ENCODE measurements at places on chromosomes 13 and 19.

- no peak overlapping the region for H3K27ac ChIP-seq
- DNase-seq: no peak
- H3K27me3 ChIP-seq: no peaks in the 10 kb centered on the region
These were observed 26.4 kb downstream of the C13orf46 start for GRCh38 chr13:113947311-113948033.

GRCh38 chr13:111346101-111346680 lies 25.7 kb downstream of the TEX29 start:
- no peak overlapping the region for H3K4me3 ChIP-seq
- no peak for DNase-seq
- H3K4me1 ChIP-seq: no peaks in the 10 kb centered on the region
- no peak overlapping the region for H3K27ac ChIP-seq

- peak; percentile 70 for DNase-seq
- H3K4me3 ChIP-seq: peak overlapping the region; percentile 58
- H3K36me3 ChIP-seq: peaks cover 4% of the 10 kb centered on the region
These were observed 6.3 kb upstream of the LRFN3 start for GRCh38 chr19:35929876-35930275.

GRCh38 chr13:97743938-97744337 lies 209.5 kb upstream of the IPO5 start:
- H3K36me3 ChIP-seq: no peaks in the 10 kb centered on the region
- no peak overlapping the region for H3K4me3 ChIP-seq
- no peaks in the 10 kb centered on the region for H3K4me1 ChIP-seq
- no peak overlapping the region for H3K27ac ChIP-seq
- peak; percentile 6 for DNase-seq
- H3K27me3 ChIP-seq: no peaks in the 10 kb centered on the region

DNA sequence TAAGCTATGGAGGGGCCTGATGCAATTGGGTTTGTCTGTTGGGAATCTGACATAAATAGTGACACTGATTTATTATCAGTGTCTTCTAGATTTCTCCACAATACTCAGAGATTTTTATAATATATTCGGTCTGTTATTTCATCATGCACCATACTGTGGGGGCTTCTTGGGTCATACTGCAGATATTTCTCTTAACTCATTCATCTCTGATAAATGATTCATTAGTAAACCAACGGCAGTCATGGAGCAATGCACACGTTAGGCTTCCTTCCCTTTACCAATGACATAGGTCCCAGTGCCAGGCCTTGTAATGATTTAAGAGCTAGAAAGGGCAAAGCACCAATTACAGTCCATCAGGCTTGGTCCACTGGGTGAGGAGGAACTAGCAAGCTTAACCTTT lies 53.6 kb downstream of the FAM216B start:
- H3K4me1 ChIP-seq: peaks cover 11% of the 10 kb centered on the region
- H3K36me3 ChIP-seq: no peaks in the 10 kb centered on the region
- peaks cover 6% of the 10 kb centered on the region for H3K27me3 ChIP-seq
- H3K27ac ChIP-seq: no peak overlapping the region
- H3K4me3 ChIP-seq: no peak overlapping the region
- no peak for DNase-seq

Data from activated CD4-positive, alpha-beta T cell treated with anti-CD3 and anti-CD28 coated beads, Interleukin-2, amount 10 ng/mL, durations not matched to agents 24 days and 14 days (primary cell).